Nephron progenitor cell (in vitro differentiated cells): ENCODE measurements at places on chromosomes 11 and 22.

DNA sequence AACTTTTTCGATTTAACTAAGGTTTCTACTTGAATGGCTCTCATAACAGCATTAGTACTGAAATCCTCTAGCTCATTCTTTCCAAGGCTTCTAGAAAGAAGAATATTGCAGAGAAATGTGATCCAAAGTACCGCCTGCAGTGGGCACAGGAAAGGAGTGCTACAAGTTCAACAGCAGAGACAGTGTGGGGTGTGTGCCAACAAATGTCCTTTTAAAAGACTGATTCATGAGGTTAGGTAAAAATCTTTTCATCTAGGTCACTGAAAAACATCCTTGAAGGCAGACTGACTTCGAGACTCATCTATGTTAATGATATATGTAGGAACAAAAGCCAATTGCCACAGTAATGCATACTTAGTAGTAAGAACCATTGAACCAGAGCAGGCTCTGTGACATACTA, 349.1 kb upstream of the PITPNB start:
- DNase-seq: no peak

DNA sequence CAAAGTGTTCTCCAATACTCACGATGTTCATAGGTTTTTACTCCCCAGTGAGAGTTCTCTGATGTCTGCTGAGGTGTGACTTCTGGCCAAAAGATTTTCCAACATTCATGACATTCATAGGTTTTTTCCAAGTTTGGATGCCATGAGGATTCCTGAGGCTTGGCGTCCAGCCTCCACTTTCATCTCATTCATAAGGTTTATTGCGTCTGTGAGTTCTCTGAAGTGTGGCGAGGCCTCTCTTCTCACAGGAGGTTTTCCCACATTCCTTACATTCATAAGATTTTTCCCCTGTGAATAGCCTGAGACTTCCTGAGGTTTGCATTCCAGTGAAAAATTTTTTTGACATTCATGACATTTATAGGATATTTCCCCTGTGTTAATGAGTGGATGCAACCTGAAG, 1014.1 kb downstream of the LRRC4C start:
- DNase-seq: no peak

DNA sequence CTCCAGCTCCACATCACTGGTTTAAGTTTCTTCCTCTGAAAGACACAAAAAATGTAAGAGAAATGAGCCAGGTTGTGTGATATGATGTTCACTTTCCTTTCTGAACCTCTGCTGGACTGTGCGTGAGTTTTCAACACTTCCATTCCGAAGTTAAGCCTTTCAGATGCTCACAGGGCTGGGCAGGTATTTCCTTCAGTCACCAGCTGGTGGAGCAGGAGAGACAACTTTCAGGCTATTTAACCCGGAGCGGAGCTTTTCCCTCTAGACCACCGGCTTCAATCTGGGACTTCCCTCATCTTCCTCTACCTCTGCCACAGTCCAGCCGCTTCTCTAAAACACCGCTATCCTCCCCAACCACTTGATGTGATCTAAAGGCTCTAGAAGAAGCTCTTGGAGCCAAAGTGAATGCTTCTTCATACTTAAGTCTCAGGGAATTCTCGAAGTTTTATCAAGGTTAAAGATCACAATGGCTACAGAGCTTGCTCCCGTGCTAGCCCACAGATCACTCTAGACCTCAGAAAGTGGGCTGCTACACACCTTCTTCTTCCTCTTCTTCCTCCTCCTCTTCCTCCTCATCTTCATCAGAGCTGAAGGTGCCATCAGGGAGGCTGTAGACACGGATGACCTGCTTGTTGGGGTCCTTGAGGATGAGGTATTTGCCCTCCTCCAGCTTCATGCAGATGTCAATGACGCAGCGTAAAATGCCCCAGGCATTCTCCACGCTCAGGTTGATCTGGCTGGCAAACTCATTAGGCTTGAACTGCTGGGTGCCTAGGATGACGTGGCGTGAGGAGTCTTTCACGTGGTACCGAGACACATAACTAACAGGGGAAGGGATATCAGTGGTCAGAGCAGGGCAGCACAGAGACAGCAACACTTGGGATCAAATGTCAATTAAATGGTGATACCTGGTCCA, 4.4 kb upstream of the FOXRED2 start:
- DNase-seq: peak; percentile 54

DNA sequence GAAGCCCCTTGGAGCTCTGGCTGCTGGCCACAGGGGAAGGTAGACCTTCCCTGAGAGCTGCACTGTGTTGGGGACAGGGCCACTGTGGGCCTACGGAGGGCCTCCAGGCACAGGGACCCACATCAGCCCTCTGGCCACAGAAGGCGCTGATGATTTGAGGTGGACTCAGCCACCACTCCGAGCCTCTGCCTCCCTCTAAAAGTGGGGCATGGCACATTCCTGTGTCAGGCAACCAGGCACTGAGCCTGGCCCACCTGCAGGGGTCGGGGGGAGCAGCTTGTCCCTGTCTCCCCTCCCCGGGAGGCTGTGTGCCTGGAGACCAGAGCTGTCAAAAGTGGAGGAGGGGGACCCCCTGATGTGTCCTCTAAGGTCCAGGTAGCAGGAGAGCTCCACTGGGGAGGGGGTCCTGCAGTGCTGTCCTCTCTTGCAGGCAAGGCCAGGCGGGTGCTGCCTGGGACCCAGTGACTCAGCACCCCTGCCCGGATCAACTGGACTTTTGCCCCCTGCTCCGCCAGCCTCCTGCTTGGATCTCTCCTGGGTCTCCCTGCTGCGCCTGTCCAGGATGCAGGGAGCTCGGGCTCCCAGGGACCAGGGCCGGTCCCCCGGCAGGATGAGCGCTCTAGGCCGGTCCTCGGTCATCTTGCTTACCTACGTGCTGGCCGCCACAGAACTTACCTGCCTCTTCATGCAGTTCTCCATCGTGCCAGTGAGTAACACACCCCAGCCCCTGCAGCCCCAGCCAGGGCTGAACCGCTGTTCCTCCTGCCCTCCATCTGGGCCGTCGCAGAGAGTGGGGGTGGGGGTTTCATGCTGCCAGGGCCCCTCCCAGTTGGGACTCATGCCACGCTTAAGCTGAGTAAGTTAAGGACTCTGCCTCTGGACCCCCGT, 17.5 kb upstream of the CDKN1C start:
- DNase-seq: no peak
